Activated gamma-delta T cell treated with Interleukin-2 at 50 U/mL for 16 hours (primary cell): ENCODE measurements at places on chromosomes 1 and 21.

DNA sequence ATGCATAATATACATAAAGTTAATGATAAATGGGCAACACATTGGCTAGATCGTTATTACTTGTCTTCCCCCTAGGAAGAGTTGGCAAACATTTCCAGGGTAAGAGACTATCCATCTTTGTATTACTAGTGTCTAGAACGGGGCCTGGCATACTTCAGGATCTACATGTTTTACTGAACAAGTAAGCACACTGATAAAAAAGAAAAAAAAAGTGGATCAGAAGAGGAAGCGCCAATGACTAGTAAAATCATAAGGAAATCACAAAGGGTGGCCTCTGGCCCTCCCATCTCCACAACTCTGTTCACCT is 482 bp downstream of the TM2D1 start:
- DNase-seq = no peak

DNA sequence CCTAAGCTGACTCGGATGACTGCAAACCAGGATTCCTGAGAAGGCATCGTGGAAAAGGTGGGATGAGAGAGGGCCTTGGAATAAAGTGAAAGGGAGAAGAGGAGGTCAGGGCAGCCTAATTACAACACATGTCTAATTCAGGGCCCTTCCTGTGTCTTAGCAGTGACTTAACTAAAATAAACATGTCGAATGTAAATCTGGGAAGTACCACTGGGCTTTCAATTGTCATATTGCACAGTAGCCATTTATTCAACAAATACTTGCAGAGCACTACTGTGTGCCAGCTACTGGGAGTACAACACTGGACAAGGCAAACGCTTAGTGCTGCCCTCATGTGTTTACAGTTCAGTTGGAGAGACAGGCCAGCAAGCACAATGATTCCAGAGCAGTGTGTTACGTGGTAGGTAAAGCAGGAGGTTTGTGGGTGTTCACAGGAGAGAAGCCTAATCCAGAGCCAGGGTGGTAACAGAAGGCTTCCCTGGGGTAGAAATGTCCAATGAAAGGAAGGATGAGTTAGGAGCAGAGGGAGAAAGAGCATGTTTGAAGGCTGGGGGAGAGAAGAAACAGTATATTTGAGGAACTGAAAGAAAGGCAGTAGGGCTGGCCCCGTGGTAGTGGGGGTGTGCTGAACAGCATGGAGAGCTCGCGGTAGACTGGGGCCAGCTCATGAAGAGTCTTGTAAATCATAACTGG is 38.0 kb upstream of the RASAL2 start:
- DNase-seq = no peak

DNA sequence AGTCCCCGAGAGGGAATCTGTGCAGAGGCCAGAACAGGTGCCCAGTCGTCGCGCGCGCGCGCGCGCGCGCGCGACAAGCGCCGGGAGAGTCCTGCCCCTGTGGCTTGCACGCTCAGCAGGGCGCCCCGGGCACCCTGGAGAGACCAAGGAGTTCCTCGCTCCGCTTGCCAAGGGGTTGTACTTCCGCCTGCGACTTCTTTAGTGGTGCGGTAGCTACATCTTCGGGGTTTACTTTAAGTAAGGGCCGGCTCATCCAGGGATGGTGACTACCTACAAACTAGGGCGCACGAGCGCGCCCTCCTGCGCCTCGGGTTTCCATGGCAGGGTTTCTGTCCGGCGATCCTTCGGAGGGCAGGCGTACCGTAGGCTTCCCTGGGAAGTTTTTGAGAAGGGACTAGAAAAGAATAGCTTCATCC is 1.4 kb downstream of the LHX4 start:
- no peak for DNase-seq

- DNase-seq = no peak
Observed at GRCh38 chr1:218970397-218970990, 203.2 kb upstream of the LYPLAL1 start.

DNA sequence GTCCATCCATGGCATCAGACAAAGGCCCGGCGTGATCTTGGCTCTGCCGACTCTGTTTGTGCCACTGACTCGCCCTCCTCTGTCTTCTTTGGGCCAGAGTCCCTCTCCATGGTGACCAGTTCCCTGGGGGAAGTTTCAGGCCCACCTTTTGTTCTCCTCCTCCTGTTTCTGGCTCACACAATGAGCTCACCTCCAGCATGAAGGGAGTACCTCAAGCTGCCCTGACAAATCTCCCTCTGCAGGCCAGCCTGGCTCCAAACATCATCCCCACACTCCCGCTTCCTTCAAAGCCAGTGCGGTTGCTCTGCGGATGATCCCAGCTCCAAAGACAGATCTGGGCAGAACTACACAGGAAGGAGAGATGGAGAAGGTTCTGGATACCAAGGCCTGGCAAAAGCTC is 576.6 kb downstream of the NPHP4 start:
- no peak for DNase-seq

DNA sequence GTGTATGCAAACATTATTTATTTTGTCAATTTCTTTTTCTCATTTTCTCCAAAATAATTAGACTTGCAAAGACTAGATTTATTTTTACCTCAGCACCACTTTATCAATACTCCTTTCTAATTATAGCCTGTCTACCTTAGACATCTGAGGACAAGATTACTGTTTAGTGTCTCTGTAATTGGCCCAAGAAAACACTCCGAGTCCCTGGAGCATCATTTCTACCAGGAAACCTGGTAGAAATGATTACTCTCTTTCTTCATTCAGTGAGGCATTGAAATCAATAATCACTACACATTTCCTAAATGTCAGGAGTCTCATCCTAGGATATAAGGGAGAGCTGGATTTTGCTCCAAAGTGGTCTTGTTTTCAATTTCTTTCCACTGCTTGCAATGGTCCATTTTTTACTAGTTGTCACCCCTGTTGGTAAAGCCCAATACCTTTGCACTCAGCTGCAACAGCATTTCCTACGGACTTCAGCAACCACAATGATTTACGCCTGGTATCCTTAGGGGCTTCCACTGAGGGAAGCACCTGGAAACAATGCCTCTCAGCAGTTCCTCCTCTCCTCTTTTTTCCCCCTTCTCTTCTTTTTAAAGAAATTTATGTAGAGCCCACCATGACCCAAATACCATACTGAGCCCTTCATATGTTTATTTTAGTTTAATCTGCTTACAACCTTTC is 64.6 kb downstream of the GRIK1 start:
- DNase-seq = no peak

- DNase-seq = no peak
Observed at GRCh38 chr1:112337028-112337531, 58.9 kb upstream of the CTTNBP2NL start.

DNA sequence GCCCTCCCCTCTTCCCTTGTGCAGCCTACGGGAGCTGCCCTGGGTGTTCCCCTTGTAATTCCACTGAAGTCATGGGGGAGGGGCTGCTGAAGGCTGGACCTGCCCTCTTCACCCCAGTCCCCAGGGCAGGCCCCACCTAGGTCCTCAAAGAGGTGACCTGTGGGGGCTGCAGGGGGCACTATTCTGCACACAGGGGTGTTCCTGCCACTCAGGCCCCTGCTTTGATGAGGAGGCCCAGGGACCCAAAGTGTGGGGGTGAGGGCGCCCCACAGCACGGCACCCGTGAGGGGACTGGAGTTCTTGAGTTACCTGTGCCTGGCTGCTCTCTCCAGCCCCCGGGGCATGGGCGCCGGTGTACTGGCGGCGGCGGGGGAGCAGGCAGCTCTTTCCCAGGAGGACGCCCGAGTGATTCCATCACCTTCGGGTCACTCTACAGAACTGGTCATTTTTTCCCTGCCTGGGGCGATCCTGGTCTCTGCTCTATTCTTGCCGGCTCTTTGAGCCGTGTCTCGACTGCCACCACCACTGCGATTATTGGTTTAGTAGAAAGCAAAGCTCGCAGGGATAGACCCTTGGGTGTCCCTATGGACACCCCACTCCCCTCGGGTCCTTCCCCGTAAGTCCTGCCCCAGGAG is 6.9 kb upstream of the PRDM16 start:
- DNase-seq = no peak

GRCh38 chr1:184533049-184533448 is 146.2 kb downstream of the C1orf21 start:
- DNase-seq = no peak
